ENCODE measurements at places on chromosomes 2 and 18.

- DNase-seq = no peak
Measured at GRCh38 chr2:198874472-198874858, 583.3 kb downstream of the SATB2 start.

DNA sequence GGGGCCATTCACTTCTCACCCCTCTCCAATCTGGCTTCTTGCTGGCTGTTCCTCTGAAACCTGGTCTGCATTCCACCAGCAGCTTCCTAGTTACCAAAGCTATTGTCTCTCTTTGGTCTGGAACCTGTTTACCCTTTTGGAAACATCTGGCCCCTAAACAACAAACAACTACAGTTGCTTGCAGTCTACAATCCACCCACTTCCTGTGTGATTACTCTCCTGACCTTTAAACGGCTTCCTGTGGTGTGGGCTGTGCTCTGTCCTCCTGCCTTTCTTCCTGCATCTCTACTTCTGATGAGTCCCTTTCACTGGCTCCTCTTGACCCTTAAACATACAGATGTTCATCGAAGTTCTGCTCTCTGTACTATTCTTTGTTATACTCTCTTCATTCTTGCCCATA lies 303.8 kb downstream of the TDRD15 start:
- DNase-seq = no peak

DNA sequence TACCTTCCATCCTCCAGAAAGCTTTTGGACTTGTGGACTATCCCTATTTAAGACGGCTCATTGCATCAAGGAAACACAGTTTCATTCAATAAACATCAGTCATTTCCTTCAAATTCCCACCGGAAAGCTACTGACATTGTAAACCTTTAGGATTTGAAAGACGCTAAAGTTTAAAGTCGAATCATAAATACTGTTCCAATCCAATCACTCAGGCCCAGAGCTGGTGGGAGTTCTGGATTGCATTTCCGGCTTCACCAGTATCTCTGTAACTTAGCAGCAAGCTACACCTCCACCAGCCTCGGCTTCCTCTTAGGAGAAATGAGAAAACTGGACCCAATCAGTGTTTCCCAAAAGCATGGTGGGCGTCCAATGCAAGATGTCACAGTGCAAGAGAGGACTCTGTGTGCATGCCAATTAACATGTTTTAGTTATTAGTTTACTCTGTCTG lies 1.6 kb downstream of the WDFY1 start:
- peak; percentile 83 for DNase-seq

- peak; percentile 86 for DNase-seq
Measured at GRCh38 chr2:143477714-143478443, 348.7 kb downstream of the ARHGAP15 start.

- peak; percentile 39 for DNase-seq
Measured at GRCh38 chr2:55519938-55520885, 694 bp downstream of the CFAP36 start.

GRCh38 chr2:201046881-201047280 lies 24.6 kb downstream of the HYCC2 start:
- no peak for DNase-seq

- DNase-seq = no peak
Measured at GRCh38 chr2:44918095-44918775, 23.3 kb upstream of the SIX3 start.

- DNase-seq = no peak
Measured at GRCh38 chr2:19416784-19417684, 58.6 kb upstream of the OSR1 start.

DNA sequence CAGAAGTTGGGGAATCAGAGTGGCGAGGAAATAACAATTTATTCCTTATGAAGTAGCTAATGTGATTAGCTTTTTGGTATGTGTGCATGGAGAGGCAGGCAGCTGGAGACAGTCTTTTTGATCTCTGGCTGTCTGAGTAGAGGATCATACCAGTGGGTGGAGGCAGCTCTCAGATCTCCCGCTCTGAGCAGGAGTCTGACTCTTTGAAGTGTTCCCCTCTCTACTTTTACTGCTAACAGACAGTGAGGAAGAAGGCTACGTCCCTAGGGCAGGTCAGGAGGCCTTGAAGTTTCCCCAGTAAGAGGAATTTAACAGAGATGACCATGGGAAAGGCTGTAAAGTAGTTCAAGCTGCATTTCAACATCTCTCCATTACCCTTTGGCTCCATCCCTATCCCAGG lies 111.9 kb upstream of the REG3A start:
- DNase-seq = no peak

DNA sequence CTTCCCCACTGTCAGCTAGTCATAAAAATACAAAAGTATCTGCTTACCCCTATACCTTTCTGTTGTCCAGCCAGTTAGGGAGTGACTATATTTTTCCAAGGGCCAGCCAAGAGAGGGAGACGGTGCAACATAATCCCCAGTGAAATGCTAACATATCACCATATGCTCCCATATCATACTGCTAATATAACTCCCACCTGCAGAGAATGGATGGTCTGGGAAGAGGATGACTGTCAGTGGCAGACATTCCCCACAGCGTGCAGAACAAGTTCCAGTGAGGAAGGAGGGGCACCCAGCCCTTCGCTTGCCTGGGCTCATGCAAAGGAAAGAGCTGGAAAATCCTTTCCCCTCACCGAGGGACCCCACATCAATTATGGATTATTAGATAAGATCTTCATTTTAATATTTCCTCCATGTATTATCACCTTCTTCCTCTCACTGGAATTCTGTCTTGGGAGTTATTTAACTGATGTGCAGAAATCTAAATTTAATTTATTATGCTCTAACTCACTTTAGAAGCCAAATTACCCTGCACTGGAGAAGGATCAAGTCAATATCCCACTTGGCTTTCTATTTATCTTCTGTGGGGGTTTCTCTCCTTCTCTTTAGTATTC lies 135.6 kb downstream of the GALNT14 start:
- no peak for DNase-seq

- no peak for DNase-seq
Measured at GRCh38 chr18:22032392-22032961, 136.9 kb upstream of the GATA6 start.
